Fibroblast of skin of right quadriceps (primary cell): ENCODE measurements at places on chromosomes 16 and 17.

DNA sequence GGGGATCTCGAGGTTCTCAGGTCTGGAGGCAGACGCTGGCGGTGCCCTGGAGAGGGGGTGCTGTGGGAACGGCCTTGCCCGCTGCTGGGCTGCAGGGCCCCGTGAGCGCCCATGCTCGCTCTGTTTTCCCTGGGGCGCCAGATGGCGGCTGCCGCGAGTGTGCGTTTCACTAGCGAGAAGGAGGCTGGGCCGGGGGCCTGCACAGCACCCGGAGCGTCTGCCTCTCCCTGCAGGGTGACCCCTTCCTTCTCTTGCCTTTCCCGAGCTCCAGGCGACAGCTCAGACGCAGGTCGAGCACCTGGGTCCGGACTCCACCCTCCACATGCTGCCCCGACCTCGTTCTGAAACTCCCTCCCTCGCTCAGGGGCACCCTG is 2.7 kb downstream of the TELO2 start:
- no peak for DNase-seq

- no peak for DNase-seq
Measured at GRCh38 chr16:12142157-12142556, 165.6 kb downstream of the SNX29 start.

DNA sequence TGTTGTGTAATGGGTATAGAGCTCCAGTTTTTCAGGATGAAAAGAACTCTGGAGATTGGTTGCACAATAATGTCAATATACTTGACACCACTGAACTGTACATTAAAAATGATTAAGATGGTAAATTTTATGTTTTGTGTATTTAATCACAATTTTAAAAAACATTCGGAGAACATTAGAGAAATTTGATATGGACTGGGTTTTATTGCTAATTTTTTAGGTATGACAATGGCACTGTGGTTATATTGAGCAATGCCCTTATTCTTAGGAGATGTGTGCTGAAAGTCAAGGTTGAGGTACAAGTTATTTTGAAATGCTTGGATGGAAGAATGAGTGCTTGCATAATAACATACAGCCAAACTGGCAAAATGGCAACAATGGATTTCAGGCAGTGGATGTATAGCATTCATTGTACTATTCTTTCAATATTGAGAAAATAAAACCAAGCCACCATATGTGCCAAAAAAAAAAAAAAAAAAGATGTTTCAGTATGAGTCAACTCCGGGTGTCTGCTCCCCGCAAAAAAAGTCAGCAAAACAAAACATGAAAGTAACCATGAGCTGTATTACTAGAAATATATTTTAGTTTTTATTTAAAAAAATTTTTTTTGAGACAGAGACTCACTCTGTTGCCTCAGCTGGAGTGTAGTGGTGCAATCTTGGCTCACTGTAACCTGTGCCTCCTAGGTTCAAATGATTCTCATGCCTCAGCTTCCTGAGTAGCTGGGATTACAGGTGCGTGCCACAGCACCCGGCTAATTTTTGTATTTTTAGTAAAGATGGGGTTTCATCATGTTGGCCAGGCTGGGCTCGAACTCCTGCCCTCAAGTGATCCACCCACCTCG is 19.8 kb downstream of the HOXB1 start:
- DNase-seq, result peak; percentile 72

- DNase-seq, result peak; percentile 62
Measured at GRCh38 chr17:40341808-40342503, 22.6 kb downstream of the GJD3 start.

DNA sequence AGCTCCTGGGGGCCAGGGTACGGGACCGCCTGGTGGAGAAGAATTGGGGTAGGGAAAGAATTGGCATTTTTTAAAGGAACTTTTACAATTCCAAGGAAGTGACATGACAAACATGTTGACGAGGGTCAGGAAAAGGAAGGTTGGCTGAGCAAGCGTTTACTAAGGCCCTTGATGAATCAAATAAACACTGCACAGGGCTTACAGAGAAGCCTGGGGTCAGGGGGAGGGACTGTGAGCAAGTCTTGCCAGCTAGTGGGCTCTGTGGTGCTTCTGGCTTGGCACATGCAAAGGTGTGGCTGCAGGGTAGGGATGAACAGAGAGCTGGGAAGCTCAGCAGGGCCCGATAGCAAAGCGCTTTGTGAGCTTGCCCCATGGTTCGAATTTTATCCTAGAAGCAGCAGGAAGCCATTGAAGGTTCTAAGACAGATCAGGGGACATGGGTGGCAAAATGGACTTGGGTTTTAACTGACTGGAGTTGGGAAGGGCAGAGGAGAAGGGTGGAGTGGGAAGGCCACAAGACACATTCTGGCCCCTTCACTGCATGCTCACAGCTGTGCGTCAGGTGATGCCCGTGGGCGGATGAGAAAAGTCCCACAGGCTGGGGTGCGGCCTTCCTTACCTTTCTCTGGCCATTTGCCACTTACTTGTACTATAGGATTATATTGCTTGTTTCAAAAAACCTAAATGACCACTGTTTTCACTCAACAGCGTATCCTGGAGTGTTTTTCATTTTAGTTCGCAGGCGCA is 117.8 kb downstream of the SOCS1 start:
- no peak for DNase-seq

GRCh38 chr17:1693339-1693738 is 8.7 kb upstream of the PRPF8 start:
- peak; percentile 21 for DNase-seq

DNA sequence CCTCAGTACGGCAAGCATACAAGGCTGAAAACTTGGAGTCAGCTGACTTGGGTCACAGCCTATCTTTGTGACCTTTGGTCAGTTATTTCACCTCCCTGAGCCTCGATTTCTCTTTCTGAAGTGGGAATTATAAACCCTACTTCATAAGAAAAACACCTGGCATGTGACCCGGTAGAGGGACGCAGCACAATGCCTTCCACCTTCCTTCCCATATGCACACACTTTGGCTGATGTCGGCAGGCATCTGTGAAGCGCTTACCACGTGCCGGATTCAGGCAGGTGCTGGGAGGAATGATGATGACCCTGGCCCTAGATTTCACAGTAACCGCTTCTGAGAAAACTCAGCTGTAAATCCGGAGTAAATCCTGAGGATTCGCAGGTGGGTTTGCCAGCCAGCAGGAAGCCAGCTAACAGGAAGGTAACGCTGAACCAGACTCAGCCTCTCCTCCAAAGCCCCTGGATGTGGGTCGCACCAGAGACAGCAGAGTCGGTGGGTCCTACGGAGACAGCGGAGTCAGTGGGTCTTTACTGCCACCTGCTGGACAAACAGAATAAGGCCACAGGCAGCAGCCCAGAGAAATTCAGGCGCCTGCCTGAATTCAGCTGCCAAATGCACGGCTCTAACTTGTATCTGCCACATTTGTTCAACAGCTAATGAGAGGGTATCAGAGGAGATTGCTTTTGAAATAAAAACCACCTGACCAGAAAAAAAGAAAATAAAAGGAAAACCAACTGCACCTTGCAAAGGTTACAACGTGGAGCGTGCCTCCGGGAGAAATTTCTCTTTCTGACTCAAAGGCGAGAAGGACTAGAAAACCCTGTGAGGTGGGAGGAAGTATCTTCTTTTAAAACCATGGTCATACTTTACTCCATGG is 16.6 kb downstream of the COPRS start:
- peak; percentile 72 for DNase-seq

GRCh38 chr17:79623786-79624717 is 13.2 kb upstream of the RBFOX3 start:
- DNase-seq, result no peak

DNA sequence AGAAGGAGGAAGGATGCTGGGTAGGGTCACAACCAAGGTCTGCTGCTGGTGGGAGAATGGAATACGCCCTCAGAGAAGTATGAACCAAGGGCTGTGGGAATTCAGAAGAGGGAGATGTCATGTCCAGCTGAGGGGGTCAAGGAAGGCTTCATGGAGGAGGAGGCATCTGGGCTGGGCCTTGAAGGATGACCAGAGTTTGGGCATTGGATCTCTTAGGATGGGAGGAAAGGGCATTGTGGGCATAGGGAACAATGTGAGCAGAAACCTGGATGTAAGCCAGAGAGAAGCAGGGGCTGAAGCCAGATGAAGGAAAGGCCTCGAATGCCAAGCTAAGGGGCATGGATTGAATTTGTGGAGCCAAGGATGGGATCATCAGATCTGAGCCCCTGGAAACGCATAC is 49.2 kb upstream of the MAP3K14 start:
- no peak for DNase-seq

DNA sequence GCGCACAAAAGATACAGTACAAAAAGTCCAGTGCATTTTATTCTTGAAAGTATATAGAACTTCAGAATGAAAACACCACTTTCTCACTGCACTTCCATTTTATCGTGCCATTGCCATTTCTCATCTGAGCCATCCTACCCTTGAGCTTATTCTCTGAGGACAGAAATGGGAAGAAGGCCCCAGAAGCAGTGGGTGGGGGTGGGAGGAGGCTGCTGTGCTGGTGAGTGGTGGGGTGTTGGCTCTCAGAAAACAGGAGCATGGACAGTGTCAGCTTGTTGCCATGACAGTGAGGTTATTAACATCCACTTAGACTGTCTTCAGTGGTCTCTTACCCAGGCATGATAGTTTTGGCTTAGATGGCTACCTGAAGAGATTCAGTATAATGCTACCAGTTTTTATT is 4.5 kb downstream of the ATMIN start:
- DNase-seq, result no peak

- no peak for DNase-seq
Measured at GRCh38 chr17:37713028-37713431, 31.8 kb downstream of the HNF1B start.

DNA sequence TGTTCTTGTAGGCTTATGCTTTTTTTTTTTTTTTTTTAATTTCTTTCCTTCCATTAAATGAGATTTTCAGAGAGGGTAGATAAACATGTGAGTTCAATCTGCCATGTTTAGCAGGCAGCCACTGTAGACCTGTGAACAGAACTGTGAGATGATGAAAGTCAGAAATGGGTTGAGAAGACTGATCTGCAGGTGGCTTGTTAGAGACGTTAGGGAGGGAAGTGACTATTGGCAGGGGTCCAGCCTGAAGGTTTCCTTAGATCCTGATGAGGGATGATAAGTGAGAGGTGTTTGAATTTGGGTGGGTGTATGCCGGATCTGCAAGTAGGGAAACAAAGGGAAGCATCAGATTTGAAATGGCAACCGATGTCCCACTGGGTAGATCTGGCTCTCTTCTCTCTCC is 157.8 kb downstream of the HS3ST3B1 start:
- no peak for DNase-seq

- DNase-seq, result no peak
Measured at GRCh38 chr17:28551421-28552175, 826 bp downstream of the UNC119 start.

- no peak for DNase-seq
Measured at GRCh38 chr17:4588391-4588790, 4.1 kb downstream of the SMTNL2 start.

- peak; percentile 83 for DNase-seq
Measured at GRCh38 chr16:67917852-67918236, 13.8 kb downstream of the CTRL start.

GRCh38 chr17:72545766-72546165 is 424.9 kb downstream of the SOX9 start:
- peak; percentile 28 for DNase-seq

GRCh38 chr16:15032547-15033308 is 23.1 kb downstream of the NTAN1 start:
- peak; percentile 31 for DNase-seq

GRCh38 chr16:82024316-82024715 is 10.7 kb upstream of the HSD17B2 start:
- DNase-seq, result no peak

GRCh38 chr17:40415390-40415789 is 2.3 kb downstream of the TOP2A start:
- peak; percentile 40 for DNase-seq

DNA sequence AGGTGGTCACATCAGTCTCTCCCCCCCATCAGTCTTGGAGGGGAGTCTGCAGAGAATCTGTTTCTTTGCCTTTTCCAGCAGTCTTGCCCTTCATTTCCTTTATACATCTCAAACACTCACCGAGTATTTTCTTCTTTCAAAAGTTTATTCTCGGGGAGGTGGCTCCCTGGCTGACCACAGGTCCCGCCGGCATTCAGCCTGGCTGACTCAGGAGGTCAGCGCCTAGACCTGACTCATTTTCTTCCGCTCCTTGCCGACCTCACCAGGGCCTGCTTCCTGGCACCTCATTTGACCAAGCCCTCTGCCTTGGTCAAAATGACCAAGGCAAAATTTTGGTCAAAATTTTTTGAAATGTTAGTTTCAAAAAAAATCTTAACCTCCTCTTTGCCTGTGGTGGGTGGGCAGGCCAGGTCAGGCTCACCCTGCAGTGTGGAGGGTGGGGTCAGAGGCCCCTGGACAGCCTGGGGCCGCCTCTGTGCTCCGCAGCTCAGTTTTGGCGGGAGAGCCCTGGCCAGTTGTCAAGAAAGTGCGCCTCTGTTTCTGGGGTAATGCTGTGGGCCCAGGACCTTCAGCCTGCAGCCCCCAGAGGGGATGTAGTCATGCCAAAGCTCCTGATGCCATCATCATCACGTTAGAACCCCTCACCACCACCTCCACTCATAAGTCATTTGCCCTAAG is 165.6 kb downstream of the SPECC1 start:
- peak; percentile 18 for DNase-seq

DNA sequence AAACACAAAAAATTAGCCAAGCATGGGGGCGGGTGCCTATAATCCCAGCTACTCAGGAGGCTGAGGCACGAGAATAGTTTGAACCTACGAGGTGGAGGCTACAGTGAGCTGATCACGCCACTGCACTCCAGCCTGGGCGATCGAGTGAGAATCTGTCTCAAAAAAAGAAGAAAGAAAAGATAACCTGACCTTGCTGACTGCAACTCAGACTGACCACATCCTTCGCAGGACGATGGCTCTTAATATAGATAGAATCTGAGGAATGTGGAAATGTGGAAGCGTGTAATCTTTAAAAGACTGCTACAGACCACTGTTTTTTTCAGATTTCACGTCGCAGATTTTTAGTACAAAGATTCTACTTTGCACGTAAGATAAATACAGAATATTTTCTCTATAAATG is 37.8 kb downstream of the KLHDC4 start:
- DNase-seq, result no peak

- DNase-seq, result no peak
Measured at GRCh38 chr16:84896847-84897246, 77.1 kb downstream of the CRISPLD2 start.

- DNase-seq, result no peak
Measured at GRCh38 chr17:57370619-57371018, 114.3 kb downstream of the MSI2 start.

DNA sequence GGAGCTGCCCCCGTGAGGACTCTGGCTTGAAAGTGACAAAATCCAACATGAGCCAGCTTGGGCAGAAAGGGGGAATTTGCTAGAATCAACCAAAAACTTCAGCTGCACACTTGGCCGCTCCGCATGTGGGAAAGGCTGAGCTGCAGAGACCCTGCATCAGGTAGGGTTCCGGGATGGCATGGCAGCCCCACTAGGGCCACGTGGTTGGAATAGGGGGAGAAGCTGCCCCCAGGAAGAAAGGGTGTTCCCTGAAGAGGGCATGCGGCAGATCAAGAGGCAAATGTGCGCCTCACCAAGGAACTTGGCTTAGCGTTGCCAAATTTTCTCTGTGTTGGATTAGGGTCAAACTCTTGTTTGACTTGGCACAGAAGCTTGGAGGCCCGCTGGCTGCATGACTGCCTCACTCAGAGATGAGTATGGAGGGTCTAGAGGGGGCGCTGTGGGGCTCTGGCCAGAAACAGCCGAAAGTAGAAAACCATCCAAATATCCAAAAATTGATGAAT is 29.2 kb upstream of the WFIKKN2 start:
- no peak for DNase-seq

- DNase-seq, result no peak
Measured at GRCh38 chr17:40170325-40170724, 6.9 kb upstream of the RAPGEFL1 start.
